NCI-H2029 (cell line): ENCODE measurements at places on chromosomes 6 and 20.

DNA sequence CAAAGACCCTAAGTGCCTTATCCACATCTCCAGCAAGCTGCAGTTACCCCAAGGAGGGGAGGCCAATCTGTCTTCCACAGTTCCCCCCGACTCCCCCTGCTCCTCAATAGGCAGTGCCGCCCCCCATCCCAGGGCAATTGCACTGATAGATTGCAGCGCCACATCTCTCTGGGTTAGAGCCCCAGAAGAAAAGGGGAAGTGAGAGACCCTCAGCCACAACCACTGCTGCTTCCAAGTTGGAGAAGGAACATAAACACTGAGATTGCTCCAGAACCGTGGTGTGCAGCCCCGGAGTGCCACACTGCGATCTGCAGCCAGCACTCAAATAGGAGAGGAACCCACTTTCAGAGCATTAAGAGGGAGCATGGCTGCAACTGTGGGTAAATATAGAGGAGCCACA is 101.5 kb downstream of the RWDD2A start:
- no peak for DNase-seq

- no peak for DNase-seq
Observed at GRCh38 chr20:1757072-1757471, 99.5 kb upstream of the SIRPG start.

DNA sequence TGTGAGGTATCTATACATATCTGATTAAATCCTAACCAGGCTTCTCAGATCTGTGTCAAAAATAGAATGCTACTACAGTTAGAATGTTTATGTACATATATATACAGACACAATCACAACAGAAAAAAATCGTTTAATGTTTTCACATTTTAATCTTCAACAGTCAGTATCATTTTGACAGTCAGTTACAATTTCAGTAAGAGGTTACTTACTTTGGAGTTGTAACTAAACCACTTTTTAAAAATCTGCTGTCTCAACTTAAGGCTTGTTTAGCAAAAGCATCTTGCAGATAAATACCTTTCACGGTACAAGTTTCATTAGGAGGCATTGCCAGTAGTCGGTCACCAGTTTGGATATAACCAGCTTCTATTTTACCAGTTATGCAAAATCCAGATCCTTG is 32.3 kb upstream of the ALDH8A1 start:
- no peak for DNase-seq

GRCh38 chr6:6384520-6384919 is 64.1 kb upstream of the F13A1 start:
- DNase-seq, result no peak

- no peak for DNase-seq
Observed at GRCh38 chr6:93751969-93752368, 332.6 kb upstream of the EPHA7 start.

DNA sequence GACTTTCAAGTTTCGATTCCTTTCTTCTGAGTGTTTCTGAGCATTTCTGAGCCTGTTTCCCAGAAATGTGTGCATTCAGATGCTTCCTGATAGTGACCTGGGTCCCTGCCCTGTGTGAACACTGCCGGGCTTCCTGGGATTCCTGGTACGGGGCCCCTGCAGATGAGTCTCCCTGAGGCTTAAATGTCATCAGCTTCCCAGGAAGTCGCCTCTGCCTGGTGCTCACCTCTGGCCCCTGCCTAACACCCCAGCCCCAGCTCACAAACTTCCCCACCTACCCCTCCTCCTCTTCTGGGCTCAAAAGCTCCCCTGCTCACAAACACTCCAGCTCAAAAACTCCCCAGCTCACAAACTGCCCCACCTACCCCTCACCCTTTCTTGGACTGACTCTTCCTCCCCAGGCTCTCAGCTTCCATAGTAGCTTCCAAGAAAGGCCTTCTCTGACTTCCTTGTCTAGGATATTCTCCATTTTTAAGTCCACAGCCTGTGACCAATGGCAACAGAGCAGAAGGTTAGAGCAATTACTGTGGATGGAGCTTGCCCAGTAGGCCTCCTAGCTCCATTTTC is 42.0 kb downstream of the TGM2 start:
- DNase-seq, result no peak

DNA sequence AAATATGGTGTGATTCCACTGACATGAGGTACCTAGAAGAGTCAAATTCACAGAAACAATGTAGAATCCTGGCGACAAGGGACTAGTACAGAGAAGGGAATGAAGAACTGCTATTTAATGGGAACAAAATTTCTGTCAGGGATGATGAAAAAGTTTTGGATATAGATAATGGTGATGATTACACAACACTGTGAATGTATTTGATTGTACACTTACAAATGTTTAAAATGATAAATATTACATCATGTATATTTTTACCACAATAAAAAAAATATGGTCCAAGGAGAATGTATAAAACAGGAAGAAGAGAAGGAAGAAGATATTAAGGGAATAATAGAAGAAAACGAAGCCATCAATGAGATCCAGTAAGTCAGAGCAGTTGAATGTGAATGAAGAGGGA is 8.4 kb upstream of the E2F3 start:
- no peak for DNase-seq

DNA sequence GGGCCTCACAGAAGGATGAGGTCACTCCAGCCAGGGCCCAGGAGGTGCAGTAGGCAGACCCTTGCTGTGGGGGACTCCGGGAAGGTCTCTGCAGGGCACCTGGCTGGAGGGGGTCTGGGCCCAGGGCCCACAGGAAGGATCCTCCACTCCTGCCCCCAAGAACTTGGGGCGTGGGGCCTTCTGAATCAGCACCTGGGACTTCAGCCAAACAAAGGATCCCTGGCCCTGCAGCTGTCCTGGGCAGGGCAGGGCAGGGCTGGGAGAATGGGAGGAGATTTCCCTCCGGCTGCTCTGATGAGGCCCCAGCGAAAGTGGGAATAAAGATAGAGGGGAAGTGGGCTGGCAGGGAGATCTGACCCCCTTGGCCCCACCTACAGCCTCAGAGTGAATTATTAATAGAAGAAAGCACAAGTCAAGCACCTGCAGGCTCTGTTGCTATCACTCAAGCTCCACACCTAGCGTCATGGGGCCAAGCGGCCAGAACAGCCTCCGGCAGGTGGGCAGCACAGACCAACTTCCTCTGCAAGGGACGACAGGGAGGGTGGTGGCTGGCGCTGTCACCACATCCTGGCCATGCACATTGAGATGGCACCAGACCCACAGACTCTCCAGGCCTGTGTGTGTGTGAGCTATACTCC is 61.6 kb upstream of the MRPS10 start:
- no peak for DNase-seq

- DNase-seq, result no peak
Observed at GRCh38 chr6:52195886-52196285, 9.7 kb downstream of the IL17A start.

GRCh38 chr6:6635291-6635690 is 46.8 kb downstream of the LY86 start:
- DNase-seq, result no peak

GRCh38 chr20:24617080-24617432 is 147.6 kb downstream of the SYNDIG1 start:
- DNase-seq, result no peak
